ENCODE measurements at places on chromosomes 16 and 17.

- no peak for DNase-seq
Observed at GRCh38 chr17:46011711-46012505, 12.9 kb downstream of the STH start.

DNA sequence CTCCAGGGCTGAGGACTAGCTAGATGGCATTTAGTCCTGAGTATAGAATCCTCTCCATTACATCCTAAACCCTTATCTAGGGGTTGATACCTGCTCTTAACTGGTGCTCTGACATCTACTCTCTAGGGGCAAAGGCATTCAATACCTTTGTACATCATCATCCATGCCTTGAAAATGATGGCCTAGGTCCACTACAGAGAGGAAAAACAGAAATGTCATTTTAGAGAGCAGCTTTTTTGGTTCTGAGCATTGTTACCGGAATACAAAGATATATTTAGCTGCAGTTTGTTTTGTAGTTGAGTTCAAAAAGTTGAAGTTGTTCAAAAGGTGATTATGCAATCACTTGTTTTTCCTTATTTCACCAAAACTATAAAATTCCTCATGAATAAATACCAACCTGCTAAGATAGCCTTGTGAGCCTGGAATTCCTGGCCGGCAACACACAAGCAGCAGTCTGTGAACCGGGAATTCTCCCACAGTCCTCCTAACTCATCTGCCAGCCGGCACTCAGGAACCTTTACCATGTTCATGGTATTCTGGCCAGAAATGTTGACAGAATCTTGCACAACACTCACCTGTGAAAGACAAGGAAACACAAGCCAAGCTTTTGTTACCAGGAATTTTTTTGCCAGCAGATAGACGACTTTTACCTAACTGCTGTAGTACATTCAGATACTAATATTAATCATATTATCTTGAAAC lies 35.4 kb downstream of the NXPH3 start:
- DNase-seq = no peak

- DNase-seq = no peak
Observed at GRCh38 chr16:50198802-50199403, 45.8 kb downstream of the TENT4B start.

- no peak for DNase-seq
Observed at GRCh38 chr17:45325810-45326209, 9.0 kb upstream of the MAP3K14 start.

DNA sequence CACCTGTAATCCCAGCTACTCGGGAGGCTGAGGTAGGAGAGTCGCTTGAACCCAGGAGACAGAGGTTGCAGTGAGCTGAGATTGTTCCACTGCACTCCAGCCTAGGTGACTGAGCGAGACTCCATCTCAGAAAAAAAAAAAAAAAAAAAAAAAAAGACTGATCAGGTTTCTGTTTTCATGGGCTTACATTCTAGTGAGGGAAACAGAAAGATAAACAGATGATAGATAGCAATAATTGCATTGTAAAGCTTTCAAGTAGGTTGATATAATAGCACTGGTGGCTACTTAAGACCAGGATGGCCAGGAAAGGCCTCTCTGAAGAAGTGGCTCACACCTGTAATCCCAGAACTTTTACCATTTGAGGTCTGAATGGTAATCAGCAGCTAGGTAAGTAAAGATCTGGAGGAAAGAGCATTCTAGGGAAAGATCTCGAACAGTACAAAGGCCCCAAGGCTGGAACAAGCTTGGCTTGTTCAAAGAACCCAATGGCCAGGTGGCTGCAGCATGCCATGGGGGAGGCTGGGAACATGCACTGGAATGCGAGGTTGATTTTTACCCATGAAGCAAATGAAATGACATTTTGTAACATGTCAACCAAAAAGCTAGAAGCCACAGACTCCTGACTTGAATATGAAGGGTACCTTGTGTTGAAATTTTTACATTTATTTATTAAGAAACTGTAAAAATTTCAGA lies 108.3 kb upstream of the DHX40 start:
- DNase-seq = no peak

All from GM04504 (cell line).